ENCODE measurements at places on chromosomes 5 and 9.

DNA sequence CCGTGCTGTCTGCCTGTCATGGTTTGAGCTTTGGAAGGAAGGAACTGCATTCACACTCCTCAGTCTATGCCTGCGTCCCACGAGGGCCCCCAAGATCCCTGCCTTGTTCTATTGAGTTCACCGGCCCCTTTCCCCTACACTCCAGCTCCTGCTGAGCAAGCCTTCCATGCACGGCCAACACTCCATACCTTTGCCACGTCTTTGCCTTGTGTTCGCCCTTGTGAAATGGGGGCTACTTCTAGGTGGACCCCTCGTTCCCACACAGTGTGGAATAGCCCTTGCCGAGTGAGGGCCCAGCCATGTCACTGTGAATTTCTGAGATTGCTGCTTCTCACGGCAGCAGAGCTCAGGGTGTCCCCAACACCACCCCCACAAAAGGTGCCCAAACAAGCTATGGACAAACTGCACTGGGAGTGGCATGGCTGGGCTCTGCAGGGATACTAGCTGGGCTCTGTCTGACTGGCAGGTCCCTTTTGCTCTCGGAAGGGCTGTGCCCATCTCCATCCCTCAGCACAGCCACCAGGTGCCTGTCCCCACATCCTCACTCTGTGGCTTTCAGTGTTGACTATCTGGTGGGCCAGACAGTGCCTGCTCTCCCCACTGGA lies 67.9 kb upstream of the ADAMTS2 start:
- DNase-seq: no peak

DNA sequence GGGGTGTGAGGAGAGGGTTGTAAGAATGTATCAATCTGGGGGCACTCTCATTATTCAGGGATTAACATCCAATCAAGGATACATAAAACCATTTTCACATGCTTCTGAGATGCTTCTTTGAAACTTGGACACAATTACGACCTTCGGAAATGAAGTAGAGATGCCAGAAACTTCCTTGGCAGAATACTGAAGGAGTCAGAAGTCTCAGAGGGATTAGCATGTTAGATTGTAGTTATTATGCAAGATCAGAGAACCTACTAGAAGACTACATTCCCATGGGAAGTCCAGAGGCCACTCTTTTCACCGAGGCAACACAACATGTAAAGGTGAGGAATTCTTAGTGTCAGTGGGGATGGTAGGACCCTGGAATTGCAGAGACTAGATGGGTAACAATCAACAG lies 5.1 kb upstream of the SLC22A4 start:
- DNase-seq: no peak

GRCh38 chr9:123725389-123725788 lies 204.5 kb downstream of the DENND1A start:
- DNase-seq: no peak

GRCh38 chr9:119166096-119166495 lies 203.1 kb downstream of the BRINP1 start:
- DNase-seq: no peak

DNA sequence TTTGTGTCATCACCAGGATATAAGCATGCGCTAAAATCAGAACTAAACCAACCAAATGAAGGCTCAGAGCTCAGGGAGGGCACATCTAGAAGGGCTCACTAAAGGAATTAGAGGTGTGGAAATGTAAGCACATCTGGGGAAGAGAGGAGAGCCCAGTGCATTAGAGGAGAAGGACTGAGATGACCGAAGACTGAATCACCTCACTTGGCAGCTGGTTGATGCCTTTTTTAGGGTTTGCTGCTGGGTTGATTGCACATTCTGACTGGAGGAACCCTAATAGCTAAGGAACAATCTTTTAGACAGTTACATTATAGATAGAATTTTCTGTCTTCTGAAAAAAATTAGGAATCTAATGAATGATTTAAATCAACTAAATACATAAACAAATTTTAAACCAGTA lies 8.2 kb upstream of the IFNA21 start:
- no peak for DNase-seq

- no peak for DNase-seq
Measured at GRCh38 chr5:73213566-73213998, 40.6 kb downstream of the TMEM174 start.

- no peak for DNase-seq
Measured at GRCh38 chr5:37837414-37838032, 2.3 kb downstream of the GDNF start.

GRCh38 chr5:173328844-173329490 lies 753 bp upstream of the STC2 start:
- DNase-seq: no peak

DNA sequence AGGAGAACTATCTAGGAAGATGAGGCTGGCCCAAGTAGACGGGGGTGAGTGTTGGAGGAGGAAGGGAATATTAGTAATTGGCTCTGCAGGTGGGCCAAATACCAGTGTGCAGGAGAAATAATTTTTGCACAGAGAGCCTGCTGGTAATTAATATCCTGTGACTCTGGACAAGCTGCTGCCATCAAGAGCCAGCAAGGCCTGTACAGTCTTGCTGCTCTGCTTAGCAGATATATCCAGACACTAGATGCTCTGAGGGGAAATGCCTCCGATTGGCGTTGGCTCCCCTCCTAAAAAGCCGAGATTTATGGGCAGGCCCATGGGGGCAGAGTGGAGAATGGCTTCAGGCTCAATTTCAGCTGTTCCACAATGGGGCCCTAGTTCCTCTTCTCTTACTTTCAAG lies 29.6 kb upstream of the ASTN2 start:
- DNase-seq: no peak

GRCh38 chr9:1726993-1727759 lies 288.0 kb upstream of the SMARCA2 start:
- no peak for DNase-seq

DNA sequence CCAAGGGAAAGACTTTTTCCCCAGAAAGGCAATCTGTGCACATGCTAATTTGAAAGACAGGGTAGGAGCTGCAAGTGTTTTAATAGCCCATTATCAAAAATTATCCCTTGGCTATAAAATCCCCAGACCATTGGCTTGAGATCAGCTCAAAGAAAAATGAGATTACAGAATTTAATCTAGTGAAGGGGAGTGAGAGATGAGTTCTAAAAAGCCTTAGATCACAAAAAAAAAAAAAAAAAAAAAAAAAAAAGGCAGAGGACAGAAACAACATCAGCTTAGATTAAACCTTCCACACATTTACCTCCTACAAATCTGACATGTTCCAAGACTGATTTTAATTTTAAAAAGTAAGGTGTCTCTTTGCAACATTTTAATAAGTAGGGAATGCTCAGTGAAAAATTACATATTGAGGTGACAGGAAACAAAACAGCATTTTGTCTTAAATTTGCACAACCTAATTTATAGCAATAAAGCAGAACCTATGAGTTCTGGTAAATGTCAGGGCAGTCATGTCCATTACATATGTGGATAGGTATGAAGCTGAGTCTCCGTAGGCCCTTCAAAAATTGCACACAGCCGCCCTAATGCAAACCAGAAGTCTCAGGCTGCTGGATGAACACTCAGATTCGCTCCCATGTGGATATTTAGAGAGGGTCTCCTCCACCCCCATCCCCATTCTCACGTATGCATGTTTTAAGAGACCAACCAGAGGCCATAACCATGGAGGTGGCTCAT lies 43.4 kb downstream of the NFIB start:
- no peak for DNase-seq

- DNase-seq: no peak
Measured at GRCh38 chr5:39758426-39758825, 333.6 kb upstream of the DAB2 start.

DNA sequence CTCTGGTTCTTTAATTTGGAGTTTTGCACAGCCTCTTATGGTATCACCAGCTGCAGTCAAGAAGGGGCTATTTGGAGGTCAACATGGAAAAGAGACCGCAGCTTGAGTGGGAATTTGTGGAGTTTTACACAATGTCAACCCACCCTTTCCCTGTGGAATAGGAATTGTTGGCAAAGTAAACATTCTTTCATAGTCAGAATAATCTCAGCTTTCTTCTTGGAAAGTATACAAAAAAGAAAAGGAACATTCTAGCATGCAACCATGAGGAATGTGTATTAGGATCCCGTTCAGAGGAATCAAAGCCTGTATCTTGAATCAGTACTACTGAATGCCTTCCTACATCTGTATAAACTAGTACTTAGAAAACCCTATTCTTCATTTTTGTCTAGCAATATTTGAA lies 107.6 kb downstream of the LURAP1L start:
- no peak for DNase-seq

DNA sequence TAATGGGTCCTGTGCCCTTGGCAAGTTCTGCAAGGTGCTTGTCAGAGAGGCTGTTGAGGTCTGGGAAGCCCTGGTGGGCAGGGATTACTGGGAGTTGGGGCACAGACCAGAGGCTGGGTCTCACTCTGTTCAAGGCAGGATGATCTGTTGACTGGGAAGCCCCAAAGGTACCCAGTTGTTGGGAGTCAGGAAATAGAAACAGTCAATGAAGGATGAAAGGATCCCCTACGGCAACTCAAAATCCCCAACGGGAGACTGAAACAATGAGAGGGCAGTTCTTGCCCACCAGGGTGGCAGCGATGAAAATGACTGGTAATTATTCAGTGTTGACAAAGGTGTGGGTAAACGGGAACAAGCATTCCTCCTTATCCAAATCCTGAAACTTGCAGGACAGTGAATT lies 31.2 kb downstream of the BNIP1 start:
- DNase-seq: no peak

DNA sequence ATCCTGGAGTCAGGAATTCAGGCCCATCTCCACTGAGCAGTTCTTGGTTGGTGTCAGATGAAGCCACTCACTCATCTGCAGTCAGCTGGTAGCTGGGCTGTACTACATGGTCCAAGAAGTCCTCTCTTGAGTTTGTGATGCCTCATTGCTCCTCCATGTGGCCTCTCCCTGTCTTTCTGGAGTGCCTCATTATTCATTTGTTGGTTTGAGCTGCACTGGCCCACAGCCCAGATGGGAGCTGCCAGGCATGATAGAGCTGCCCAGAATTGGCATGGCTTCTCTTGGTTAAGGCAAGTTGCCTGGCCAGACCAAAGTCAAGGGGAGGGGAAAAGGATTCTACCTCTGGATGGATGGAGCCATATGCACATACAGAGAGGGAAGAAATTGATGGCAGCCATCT lies 8.0 kb downstream of the PTCD2 start:
- no peak for DNase-seq

GRCh38 chr9:27426511-27427271 lies 97.4 kb upstream of the IFNK start:
- no peak for DNase-seq

GRCh38 chr9:36142510-36143244 lies 6.1 kb downstream of the GLIPR2 start:
- DNase-seq: no peak

GRCh38 chr9:87614397-87614796 lies 111.5 kb upstream of the CTSL start:
- no peak for DNase-seq

DNA sequence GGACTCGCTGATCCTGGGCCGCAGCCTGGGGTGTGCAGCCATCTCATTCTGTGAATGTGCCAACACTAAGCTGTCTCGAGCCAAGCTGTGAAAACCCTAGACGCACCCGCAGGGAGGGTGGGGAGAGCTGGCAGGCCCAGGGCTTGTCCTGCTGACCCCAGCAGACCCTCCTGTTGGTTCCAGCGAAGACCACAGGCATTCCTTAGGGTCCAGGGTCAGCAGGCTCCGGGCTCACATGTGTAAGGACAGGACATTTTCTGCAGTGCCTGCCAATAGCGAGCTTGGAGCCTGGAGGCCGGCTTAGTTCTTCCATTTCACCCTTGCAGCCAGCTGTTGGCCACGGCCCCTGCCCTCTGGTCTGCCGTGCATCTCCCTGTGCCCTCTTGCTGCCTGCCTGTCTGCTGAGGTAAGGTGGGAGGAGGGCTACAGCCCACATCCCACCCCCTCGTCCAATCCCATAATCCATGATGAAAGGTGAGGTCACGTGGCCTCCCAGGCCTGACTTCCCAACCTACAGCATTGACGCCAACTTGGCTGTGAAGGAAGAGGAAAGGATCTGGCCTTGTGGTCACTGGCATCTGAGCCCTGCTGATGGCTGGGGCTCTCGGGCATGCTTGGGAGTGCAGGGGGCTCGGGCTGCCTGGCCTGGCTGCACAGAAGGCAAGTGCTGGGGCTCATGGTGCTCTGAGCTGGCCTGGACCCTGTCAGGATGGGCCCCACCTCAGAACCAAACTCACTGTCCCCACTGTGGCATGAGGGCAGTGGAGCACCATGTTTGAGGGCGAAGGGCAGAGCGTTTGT lies 19.9 kb downstream of the PTGES2 start:
- no peak for DNase-seq

- DNase-seq: no peak
Measured at GRCh38 chr5:30040488-30041118, 1152.9 kb upstream of the CDH6 start.

DNA sequence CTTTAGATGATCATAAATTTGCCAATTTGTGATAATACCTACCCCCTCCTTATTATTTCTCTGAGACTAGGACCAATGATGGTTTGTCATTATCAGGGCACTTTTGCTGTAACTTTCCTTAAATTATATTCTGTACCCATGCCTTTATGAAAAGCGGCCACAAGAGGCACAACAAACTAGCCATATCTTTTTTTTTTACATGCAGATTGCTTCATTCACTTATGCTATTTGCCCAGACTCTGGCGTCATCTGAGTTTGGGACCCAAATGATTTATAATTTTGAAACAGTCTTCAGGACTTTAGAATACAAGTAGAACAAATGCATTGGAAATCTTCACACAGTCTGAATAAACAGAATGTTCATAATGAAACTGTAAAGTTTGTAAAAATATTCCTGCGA lies 408.1 kb downstream of the MAT2B start:
- DNase-seq: no peak

- DNase-seq: no peak
Measured at GRCh38 chr9:112226091-112226490, 51.0 kb upstream of the SUSD1 start.

DNA sequence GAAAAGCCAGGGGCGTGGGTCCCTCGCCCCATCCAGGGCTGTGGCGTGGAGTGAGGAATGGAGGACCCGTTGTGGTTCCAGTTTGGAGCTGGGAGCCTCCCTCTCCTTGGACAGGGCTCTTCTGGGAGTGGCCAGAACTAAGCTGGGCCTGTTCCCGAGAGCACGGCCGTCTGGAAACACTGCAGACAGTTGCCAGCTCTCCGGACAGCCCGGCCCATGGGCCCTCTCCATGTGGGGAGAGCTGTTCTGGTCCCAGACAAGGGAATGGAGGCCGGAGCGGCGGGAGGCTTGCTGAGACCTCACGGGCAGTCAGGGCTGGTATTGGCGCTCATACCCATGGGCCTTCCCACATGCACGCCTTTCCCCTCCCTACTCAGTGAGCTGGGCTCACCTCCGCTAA lies 45.2 kb upstream of the FCN2 start:
- DNase-seq: no peak

GRCh38 chr9:5188060-5188984 lies 2.9 kb upstream of the INSL6 start:
- DNase-seq: no peak

GRCh38 chr9:81635521-81636254 lies 53.7 kb downstream of the TLE1 start:
- no peak for DNase-seq

- no peak for DNase-seq
Measured at GRCh38 chr5:149267241-149267973, 4.3 kb upstream of the AFAP1L1 start.

GRCh38 chr5:109483395-109483971 lies 73.7 kb upstream of the PJA2 start:
- DNase-seq: no peak

GRCh38 chr5:172745838-172746237 lies 25.2 kb downstream of the DUSP1 start:
- no peak for DNase-seq

All from stimulated activated CD8-positive, alpha-beta memory T cell treated with anti-CD3 and anti-CD28 coated beads, Interleukin-4, amount 100 ng/mL, for 4 hours (primary cell).